Inflammatory macrophage (primary cell): ENCODE measurements at places on chromosomes 4 and X.

- DNase-seq: no peak
Observed at GRCh38 chr4:7928711-7929110, 10.9 kb downstream of the AFAP1 start.

DNA sequence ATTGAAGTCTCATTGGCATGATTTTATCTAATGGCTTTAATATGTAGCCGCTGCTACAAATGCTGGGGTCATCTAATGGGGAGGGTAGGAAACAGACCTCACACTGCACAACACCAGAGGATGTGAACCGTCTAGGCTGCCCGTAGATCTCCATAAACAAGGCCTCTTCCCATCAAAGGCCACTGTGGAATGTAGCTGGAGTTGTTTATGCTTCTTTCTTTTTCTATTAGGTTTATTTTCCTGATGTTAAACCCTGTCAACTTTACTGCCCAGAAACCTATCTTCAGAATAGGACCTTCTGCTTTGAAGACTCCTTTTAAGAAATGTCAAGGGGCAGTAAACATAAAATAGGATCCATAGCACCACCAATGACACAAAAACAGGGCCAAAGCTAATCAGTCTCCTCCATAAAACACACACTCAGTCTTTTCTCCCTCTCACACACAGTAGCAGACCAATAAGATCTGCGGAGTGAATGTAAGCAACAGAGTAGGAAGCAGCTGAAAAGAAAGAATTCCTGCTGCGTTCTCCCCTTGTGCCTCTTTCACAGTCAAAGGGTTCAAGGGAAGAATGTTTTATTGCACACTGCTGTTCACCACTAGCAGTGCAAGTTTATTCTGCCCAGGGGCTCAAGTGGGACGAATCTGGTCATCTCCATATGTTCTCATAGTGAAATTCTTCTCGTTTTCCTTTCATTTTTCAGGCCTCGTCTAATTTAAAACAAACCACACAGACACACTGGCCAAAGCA, 72.2 kb downstream of the MAML3 start:
- DNase-seq: no peak

DNA sequence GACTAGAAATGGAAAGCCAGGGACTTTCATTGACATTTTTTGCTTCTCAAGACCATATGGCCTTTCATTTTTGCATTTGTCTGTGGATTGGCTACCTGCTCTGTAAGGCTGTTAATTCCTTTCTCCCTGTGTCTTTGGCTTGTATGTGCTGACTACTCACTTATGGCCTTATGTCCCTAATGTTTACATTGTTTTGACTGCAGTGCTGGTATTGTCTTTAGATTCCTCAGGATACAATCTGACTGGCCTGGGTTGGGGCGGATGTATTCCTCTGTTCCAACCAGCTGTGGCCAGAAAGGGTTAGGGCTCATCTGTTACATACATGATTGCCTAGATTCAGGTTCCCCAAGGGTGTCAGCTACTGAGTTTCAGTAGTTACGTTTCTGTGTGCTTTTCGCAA, 108.1 kb downstream of the RAPGEF2 start:
- DNase-seq: no peak

- DNase-seq: no peak
Observed at GRCh38 chrX:153829549-153829798, 870 bp downstream of the PDZD4 start.

GRCh38 chr4:8534611-8535010, 45.6 kb upstream of the GPR78 start:
- no peak for DNase-seq

DNA sequence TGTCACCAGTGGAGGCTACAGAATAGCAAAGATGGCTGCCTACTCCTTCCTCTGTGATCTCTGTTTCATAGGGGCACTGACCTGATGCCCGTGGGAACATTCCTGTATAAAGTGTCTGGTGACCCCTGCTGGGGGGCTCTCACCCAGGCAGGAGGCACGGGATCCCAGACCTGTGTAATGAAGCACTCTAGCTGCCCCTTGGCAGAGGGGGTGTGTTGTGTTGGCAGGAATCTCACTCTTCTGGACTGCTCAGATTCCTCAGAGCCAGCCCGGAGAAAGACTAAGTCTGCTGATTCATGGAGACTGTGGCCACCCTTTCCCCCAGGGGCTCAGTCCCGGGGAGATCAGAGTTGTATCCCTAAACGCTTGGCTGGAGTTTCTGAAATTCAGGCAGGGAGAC, 648.3 kb downstream of the SPRY1 start:
- no peak for DNase-seq

DNA sequence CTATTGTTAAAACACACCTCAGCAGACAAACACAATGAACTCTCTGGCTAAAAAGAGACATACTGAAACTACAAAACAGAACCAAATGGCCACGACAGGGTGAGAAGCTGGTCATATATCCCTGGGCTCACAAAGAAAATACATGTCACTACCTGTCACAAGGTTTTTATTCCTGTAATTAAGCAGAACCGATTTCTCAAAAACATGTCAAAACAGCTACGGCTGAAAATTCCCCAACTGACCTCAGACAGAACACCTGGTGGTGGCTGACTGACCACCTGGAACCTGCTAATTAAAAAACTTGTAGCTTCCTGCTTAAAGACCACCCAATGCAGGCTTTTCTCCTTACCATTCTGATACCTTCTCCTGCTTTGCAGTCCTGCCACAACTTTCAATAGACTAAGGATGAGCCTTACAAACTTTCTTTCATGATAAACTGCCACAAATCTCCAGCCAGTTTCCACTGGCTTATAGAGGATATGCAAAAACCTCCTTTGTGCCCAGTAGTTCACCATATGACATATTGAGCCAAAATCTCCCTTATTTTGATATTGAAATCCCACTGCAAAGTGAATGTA, 571.9 kb downstream of the SPOCK3 start:
- no peak for DNase-seq

DNA sequence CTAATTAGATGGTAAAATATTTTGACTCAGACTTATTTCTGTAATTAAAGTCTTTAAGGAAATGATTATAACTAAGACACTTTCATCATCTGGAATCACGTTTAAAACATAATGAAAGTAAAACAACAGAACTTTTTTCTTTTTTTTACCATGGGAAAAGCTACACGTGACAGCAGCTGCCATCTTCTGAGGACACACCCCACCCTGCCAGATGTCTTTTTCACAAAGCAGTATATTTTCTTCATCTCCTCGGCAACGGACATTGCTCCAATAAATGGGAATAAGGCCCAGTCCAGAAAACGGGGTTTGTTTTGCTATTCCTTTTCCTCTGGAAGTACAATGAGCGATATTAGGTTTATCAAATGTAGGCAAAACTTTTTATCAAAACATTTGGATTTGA, 17.5 kb downstream of the PRSS12 start:
- DNase-seq: no peak

DNA sequence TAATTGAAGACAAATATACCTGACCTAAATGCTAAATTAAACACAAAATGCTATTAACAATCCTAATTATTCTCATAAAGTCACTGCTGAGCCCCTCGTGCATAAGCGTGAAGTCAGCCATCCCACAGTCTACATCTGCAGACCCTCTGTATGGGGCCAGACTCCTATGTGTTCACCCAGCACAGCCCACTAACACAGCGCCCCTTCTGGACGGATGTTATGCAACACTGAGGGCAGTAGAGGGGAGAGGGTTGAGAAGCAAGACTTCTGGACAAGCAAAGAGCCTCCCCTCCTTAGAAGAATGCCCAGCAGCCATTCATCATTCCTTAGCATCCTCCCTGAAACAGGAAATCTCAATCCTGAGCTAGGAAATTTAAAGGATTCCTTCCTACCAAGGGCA, 7.9 kb downstream of the TRPC3 start:
- DNase-seq: no peak

GRCh38 chr4:137310166-137310565, 222.1 kb downstream of the PCDH18 start:
- DNase-seq: no peak

GRCh38 chr4:154120006-154120676, 331.3 kb upstream of the SFRP2 start:
- DNase-seq: no peak

- DNase-seq: no peak
Observed at GRCh38 chrX:122475306-122475705, 708.8 kb upstream of the GRIA3 start.

DNA sequence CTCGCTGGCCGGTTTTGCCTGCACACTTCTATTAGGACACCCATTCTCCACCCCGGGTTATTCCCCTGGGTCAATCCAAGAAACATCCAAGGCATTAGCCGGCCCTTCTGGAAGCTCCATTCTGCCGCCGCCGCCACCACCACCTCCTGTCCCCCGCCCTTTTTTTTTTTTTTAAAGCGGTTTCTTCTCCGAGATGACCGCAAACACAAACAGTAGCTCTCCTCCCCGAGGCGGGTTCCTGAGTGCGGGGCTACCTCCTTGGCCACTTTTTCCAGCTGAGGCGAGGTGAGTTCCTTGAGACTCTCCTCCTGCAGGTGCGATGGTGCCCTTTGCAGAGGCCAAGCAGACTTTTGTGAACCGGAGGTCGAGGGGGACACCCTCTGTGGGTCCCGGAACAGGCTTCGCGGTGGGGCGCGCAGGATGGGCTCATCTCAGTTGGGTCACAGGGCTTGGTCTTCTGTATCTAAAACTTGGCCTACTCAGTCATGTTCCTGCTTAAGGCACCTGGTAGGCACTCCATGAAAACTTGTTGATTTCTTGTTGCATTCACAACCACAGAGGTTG, 930 bp downstream of the NWD2 start:
- no peak for DNase-seq
